Activated naive CD4-positive, alpha-beta T cell treated with anti-CD3 and anti-CD28 coated beads for 36 hours (primary cell): ENCODE measurements at places on chromosomes 2 and 18. TPM values are rescaled to one million over a fixed set of nuclear protein-coding genes. Genes with fewer than 3 reads are reported as not detected.

DNA sequence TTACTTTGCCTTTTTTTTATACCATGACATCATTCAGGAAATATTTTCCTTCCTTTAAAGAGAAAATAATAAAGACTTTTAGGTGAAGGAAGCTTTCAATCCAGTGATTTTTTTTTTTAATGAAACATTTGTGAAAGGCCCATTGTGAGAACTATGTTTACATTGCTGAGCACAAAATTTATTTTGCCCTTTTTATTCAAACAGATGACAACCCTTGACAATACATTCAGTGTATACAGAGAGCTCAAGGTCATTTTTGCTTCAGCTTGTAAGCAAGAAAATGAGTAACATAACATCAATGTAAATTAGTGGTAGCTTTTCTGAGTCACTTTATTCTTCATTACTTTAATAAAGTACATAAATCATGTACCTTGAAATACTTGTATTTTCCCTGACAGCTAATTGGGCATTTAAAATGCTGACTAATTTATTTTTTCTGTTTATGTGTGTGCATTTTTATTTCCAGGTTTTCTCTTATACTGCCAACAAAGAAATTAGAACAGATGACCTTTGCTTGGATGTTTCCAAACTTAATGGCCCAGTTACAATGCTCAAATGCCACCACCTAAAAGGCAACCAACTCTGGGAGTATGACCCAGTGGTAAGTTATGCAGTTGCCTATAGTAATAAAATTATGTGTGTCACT lies 121.6 kb downstream of the GALNT1 start:
- DNase-seq: no peak

GRCh38 chr18:78612801-78613200 lies 366.8 kb upstream of the SALL3 start:
- DNase-seq: no peak

DNA sequence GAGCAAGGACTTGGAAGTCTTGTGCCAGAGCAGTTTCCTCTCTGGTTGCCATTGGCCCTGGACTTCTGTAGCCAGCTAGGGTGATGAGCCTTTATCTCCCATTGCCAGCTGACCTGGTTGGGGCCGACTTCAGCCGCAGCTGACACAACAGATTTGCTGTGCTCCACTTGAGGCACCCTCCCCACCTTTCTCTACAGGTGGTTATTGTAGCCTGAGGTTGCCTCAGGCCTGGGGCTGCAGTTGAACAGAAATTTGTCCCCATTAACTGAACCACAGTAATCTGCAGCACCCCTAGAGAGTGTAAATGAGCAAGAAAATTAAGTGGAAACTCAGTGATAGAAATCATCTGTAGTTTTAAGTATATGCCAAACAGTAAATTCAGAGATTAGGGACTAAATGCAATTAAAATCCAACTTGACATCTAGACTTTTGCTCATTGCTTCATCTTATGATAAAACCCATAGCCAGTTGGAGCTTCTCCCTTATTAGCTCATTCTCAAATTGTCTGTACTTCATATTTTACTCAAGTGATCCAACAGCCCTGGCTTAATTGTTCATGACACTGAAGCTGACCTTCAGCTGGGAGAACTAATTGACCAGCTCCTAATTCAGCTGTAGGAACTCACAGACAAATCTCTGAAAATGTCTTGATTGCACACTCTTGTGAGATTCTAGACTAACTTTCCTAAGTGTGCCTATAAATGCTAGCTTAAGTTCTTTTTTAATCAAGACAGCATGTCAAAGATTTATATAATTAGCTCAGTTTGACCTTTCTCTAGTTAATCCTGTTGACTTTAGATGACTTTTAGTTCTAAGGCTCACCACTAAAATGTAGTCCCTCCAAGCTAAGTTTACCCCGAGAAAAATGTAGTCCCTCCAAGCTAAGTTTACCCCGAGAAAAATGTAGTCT lies 48.9 kb downstream of the COPS8 start:
- DNase-seq: no peak

DNA sequence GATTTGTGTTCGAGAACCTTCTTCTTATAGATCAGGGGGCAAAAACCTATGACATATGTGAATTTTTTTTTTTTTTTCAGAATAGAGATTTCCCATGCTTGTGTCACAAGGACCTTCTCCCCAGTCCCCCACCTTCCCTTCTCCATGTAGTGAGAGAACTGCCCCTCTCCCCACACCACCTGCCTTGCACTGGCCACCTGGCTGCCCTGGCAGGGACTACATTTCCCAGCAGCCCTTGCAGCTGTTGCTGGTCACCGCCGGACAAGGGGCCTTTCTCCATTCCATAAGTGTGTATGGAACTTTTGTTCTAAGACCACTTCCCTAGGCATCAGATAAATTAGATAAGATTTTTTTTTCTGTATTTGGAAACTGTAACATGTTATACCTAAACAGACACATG lies 22.2 kb downstream of the MBP start:
- no peak for DNase-seq

DNA sequence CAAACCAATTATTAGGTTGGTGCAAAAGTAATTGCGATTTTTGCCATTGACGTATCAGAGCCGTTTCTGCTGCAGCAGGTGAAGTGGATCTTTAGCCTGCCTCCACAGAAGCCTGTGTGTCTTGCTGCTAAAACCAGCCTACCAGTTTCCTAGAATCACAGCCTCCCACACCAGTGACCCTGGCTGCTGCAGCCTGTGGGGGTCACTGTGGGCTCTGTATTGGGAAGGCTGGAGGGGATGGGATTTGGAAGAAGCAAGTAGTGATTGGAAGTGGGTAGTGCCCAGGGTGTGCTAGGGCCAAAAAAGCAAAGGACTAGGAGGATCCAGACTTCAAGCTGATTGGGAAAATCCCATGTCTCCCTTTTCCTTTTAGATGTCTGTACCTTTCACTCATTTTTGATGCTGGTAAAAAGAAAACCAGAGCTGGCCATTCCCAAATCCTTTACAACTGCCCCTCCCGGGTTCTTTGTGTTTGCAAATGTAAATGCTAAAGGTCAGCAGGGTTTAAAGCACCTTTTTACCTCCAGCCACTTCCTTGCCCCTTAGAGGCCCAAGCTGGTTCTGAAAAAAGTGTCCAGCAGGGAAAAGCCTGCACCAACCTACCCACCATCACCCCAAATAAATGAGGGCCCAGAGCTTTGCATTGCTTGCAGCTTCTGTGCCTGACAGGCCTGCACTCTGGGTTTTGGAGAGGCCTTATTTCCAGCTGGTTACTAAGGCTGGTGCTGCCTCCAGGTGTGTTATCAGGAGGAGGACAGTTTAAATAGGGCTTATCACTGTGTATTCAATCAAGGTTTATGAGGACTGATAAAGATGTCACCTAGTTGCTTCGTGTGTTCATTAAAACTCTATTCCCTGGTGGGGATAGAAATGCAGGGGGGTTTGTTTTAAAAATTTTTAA lies 172.0 kb downstream of the MIB1 start:
- DNase-seq: no peak

DNA sequence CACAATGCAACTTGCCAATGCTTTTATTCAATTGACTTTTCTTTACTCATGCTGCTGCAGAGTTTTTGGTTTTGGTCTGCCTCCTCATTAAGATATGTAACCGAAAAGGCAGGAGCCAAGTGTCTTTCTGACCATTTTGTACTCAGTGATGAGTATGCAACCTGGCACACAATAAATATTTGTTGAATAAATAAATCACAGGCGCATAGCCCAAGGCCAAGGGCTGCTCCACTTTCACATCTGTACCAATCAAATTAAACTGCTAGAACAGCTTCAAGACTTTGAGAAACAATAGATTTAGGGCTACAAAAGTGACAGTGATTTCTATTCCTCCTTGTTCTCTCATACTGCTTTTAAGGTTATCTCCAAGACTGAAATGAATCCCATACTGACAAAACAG lies 828.2 kb downstream of the RNF144A start:
- no peak for DNase-seq

GRCh38 chr2:85132834-85133637 lies at the start of gene TCF7L1:
TCF7L1 (plus strand) TSS chr2:85133392; CDS start chr2:85133685, 293 bp downstream.
- peak; percentile 52 for DNase-seq

- no peak for DNase-seq
These were observed 61.1 kb upstream of the MCFD2 start for GRCh38 chr2:46976556-46977279.

DNA sequence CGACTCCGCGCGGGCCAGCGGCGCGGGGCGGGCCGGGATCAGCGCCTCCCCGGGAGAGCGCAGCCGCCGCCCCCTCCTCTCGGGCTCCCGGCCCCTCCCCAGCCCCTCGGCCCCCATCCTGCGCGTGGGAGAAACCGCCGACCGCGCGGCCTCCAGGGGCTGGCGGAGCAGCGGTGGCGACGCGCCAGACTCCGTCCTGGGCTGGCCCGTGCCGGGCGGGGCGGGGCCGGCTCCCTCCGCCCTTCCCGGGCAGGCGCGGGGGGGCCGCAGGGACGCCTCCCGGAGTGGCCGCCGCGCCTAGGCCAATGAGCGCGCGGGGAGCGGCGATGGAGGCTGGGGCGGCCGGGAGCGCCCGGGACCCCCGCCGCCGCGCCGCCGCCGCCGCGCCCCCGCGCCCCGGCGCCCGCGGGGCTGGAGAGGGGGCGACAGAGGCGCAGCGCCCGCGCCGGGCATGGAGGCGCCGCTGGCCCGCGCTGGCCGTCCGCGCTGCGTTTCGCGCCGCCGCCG lies 49.1 kb downstream of the KCNIP3 start:
- no peak for DNase-seq

DNA sequence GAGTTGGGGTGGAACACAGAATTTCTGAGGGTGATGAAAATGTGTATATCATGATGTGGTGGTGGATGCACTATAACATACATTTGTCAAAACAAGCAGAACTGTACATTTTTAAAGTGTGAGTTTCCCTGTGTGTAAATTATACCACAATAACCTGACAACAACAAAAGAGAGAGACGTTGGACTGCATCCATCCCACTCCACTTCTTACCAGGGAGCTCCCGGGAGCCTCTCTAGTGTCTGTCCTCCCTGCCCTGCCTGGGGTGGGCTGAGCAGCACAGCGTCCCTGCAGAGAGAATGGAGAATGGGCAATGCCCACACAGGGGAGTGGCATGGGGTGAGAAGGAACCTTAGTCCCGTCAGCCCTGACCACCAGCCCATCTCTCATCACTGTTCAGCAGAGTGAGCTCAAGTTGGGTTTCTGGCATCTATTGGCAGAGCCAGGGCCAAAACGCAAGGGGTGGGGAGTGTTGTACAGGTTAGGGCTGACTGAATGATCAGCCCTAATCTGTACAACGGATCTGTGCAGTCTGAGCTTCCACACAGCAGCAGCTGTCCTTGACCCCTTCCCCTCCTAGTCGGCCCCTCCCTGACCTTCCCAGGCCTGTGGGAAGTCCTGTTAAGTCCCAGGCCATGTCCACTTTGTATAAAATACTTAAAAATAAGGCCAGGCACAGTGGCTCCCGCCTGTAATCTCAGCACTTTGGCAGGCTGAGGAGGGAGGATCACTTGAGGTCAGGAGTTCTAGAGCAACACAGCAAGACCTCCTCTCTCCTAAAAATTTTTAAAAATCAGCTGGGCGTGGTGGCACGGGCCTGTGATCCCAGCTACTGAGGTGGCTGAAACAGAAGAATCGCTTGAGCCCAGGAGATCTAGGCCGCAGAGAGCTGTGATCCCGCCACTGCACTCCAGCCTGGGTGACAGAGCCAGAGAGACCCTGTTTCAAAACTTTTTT lies 3.3 kb upstream of the PROC start:
- DNase-seq: no peak

GRCh38 chr18:49813069-49813318 lies 339 bp downstream of the ACAA2 start:
- DNase-seq: no peak

The TXNDC2 gene
- not detected for total RNA-seq

The IL1A gene
- total RNA-seq: 0.17 TPM

The CBLN2 gene
- not detected for total RNA-seq

The EFR3B gene
- 0.41 TPM for total RNA-seq

The BCL11A gene
- total RNA-seq: 0.52 TPM

The MC4R gene
- not detected for total RNA-seq

The RAB6C gene
- total RNA-seq: not detected
